AML-193 (cell line): ENCODE measurements at places on chromosomes 12 and 14.

GRCh38 chr14:90132821-90133570, 71.2 kb downstream of the KCNK13 start:
- DNase-seq = no peak

GRCh38 chr14:98665007-98665406, 607.0 kb downstream of the BCL11B start:
- no peak for DNase-seq

DNA sequence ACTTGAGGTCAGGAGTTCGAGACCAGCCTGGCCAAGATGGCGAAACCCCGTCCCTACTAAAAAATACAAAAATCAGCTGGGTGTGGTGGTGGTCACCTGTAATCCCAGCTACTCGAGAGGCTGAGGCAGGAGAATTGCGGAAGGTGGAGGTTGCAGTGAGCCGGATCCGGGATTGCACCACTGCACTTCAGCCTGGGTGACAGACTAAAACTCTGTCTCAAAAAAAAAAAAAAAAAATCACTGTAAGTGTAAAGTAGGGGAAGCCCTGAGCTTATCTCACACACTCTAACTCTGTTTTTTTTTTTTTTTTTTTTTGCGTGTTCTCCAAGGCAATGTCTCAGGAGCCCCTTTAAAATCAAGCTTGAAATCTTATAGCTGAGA, 421 bp upstream of the RBMS2 start:
- DNase-seq = no peak

- no peak for DNase-seq
Measured at GRCh38 chr12:130615861-130616345, 100.2 kb downstream of the RIMBP2 start.

DNA sequence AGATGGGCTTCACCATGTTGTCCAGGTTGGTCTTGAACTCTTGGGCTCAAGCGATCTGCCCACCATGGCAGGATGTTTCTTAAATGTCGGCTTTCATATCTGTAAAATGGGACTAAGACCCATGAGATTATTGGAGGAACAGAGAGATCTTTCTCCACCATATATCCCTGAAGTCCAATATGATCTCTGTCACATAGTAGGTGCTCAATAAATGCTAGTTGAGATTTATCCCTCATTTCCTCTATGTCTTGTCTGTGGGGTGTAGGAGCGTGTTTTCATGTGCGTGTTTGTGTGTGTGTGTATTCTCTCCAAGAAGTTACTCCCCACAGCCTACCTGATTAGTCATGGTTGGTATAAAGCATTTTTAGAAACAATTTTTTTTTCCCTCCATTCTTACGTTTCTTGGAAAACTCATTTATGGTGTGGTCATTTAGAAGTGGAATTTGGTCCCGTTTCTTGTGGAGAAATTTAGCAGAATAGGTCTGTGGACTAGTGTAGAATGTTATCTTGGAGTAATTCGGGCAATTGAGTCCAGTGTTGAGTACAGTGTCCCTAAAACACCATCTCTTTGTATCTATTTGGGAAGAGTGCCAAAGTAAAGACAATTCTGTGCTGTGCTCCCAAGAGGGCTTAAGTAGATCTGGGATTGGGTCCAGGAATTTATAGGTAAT, 4.3 kb downstream of the STRAP start:
- no peak for DNase-seq

DNA sequence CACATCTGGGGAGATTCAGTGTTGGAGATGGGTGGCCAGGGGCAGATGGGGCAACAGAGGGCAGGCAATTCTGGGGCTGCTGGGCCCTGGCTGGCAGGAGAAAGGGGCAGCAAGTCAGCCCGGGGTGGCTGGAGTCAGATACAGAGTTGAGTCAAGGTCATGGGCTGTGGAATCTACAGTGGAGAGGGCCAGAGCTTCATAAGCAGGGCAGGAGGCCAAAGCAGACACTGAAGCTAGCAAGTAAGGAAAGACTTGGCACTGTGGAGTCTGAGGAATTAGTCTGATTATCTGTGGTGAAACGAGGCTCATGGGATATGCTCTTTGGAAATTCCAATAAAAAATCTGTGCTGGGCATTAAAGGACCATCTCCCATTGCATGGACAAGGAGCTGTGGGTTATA, 95.5 kb downstream of the TMX1 start:
- no peak for DNase-seq
